ENCODE measurements at places on chromosomes 12 and 14.

DNA sequence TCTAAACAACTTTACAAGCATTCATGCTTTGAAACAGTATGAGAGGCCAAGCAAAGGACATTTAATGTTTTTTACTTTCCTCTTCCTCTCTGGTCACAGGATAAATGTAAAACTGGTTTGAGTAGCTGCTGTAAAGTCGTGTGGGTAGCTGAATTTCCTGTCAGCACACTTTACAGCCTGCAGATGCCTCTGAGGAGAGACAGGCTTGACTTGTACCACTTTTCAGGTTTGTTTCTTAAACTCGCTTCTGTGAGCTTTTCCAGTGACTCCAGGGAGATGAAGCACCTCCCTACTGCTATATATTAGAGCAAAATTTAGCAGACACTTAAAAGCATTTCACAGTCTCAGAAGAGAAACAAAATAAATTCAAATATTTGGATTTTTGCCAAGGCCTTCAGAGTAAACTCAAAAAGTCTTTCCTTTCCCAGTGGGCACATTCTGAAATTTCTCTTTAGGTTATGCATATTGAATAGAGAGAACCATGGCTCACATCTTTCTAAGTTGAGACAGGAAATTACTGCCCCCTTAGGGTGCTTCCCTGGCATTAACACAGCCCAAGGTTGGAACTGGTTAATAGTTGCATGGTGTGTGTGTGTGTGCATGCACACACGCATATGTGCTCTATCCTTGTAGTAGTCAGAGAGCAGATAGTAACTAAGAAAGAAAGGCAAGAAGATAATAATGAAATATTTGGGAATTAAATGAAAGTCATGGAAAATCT, 557.3 kb upstream of the MIS18BP1 start:
- DNase-seq = no peak

DNA sequence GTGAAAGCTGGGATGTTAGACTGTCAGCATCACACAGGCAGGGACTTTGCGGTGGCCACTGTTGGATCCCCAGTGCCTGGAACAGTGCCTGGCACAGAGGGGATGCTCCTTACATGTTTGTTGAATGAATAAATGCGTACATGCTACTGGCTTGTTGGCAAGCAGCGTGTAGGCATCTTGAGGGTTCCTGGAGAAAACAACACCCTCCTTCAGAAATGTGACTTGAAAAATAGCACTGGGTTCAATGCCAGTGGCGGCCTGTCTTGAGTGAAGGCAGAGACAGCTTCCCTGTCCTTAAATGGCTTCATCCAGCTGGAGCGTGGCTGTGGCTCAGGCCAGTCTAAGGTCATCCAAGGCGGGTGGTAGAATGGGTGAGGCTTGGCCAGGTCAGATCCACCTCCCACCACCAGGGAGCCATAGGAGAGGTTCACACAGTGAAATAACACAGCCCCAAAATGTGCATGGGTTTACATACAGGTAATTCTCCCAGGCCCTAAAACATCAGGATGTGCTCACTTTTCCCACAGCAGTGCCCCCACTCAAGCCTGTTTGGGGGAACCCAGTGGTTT, 171.4 kb downstream of the PHETA1 start:
- DNase-seq = no peak

GRCh38 chr12:96177013-96177412, 17.2 kb upstream of the ELK3 start:
- DNase-seq = no peak

DNA sequence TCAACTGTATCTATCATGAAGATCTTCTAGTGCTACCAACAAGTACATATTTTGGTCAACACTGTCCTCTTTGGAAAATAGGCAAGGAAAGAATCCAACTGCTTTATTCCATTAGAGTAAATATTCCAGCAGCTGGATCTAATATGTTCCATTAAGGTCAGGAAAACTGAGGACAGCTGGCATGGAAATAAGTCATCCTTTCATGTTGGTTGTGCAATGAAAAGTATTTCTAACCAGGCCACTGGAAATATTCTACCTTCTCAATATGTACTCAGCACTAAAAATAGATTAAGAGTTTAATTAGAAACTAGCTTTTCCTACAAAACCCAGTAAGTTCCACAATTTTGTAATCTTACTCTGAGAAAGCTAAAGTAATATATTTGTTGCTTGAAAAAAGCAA, 19.6 kb downstream of the HIGD1C start:
- DNase-seq = no peak

DNA sequence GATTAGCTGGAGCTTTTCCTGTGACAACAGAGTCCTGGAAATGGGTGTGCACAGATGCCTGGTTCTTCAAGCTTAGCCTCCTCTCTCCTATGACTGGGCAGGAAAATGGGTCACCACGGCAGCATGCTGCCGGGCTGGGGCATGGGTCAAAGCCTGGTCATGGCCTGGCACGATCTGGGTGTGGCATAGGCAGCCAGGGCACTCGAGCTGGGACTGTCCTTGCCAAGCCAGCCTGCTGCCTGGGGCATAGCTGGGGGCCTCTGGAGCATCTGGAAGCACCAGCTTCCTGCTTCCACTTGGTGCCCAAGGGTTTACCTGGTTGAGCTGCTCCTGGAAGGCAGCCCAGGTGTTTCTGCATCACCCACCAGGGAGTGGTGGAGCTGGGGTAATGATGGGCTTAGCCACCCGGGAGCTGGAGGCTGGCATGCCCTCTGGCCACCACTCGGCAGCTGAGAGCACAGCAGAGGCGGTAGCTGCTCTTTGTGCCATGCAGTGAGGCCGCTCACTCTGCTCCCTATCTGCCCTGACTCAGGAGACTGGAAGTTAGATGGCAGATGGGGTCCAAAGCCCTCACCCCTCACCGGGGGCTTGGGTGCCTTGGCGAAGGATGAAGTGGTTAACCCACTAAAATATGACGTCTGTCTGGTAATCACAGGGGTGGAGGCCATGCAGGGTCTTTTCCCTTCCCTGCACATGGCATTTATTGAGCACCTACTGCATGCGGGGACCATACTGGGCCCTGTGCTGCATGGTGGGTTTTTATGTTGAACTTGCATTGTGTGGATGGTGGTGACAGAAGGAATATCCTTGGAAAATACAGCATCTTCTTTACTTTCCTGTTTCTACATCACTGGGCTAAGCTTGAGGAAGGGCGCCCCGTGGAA, 1.7 kb downstream of the OTUB2 start:
- DNase-seq = no peak

DNA sequence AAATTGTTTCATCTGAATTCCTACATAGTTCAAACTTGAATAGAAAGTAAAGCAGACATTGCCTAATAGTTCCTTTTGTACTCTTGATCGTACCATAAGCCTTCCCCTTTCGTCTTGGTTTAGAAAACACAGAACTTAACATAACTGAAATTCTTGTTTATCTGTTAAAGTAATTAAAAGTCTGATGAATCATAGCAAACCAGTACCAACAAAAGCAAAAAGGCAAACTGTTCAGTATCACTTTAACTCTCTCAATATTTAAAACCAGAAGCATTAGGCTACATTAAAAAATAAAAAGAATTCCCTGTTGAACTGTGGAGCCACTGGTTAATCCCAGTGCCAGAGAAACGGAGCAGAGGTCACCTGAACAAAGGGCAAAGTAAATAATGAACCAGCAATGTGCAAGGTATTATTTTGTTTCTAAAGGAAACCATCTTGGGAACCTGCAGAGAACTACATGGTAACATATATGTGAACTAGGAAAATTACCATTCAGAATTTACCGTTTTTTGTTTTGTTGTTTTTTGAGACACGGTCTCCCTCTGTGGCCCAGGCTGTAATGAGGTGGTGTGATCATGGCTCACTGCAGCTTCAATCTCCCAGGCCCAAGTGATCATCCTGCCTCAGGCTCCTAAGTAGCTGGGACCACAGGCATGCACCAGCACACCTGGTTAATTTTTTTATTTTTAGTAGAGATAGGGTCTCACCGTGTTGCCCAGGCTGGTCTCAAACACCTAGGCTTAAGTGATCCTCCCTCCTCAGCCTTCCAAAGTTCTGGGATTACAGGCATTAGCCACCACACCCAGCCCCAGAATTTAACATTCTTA, 17.1 kb upstream of the HIGD1C start:
- no peak for DNase-seq

DNA sequence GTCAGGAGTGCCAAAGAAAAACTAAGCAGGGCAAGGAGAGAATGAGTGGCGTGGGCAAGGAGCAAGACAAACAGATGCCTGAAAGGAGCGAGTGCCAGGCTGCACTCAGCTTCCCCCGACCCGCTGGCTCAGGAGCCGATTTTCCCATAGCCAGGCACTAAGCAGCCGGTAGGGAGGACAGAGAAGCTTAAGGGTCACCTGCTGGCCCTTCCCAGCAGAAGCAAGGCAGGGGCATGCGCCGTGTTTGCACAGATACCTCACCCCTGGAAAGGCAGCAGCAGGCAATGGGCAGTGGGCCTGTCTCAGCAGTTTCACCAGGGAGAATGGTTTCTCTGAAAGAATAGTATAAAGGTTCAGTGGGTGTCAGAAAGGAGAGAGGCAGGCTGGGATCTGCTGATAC, 104.9 kb upstream of the FKBP4 start:
- DNase-seq = no peak

GRCh38 chr12:128606538-128606937, 217.2 kb downstream of the SLC15A4 start:
- DNase-seq = no peak

GRCh38 chr14:45381091-45381490, 128.1 kb upstream of the MIS18BP1 start:
- no peak for DNase-seq

DNA sequence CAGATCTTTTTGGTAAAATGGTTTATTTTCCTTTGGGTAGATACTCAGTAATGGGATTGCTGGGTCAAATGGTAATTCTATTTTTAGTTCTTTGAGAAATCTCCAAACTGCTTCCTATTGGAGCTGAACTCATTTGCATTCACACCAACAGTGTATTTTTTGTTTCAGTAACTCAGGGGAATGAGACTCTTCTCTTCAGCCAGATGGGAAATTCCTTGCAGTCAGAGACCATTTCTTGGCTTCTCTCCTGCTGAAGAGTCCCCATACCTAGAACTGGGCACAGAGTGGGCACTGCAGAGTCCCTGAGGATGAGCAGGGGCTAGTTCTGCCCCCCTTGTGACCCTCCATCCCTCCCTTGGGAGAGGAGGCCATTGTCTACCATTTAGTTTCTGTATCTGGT, 10.8 kb downstream of the SDSL start:
- DNase-seq = no peak

DNA sequence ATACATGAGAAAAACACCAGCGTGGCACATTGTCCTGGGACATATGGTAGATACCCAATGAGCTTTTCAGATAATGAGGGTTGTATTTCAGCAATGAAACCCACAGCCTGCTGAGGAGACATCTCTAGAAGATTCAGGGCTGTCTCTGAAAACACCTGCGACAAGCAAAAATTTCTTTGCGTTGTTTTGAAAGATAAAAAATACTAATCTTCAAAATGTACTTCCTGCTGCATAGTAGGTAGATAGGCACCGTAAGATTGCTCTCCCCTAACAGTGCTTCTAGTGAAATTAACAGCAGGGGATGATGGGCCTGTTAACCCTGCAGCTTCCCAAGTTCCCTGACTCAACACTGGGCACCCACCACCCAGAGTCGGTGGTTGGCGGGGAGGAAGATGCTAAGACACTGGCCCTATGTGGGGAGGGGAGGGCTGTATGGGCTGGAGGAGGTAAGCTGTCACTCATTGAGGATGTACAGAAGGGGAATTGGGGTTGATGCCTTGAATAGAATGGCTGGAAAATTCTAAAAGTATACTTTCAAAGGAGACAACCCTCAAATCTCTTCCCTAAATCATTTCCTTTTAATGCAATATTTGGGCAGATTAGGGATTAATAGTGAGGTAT, 20.0 kb downstream of the ZFP36L1 start:
- peak; percentile 20 for DNase-seq

- DNase-seq = no peak
Measured at GRCh38 chr12:42421844-42422779, 96.1 kb downstream of the PPHLN1 start.

Measured in ovary (tissue), 10 donors.